ENCODE measurements at places on chromosomes 3 and 15. TPM values are rescaled to one million over a fixed set of nuclear protein-coding genes. Genes with fewer than 3 reads are reported as not detected.

- DNase-seq, result no peak
Measured at GRCh38 chr3:124562769-124563168, 167.5 kb upstream of the UMPS start.

DNA sequence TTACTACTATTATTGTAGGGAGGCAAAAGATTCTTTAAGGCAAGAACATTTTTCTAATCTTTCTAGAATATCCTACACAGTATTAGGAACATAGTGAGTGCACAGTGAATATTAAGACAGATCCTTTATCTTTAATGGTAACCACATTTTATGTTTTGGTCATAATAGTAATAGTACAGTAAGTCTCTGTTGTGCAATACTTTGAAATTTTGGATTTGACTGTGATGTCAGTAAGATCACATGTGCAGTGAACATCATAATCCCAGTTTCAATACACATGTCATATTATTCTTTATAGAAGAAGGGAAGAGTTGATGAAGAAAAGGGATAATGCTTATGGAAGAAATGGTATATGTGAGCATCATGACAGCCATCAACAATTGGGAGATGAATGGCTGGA lies 10.7 kb downstream of the STT3B start:
- no peak for DNase-seq

- no peak for DNase-seq
Measured at GRCh38 chr3:48553361-48553760, 3.2 kb downstream of the PFKFB4 start.

The RNF13 gene
- 29.5 TPM for total RNA-seq

The PCSK6 gene
- total RNA-seq, result 0.72 TPM

Data from endothelial cell of umbilical vein (primary cell).